CD4-positive, alpha-beta T cell treated with Interleukin-15 for 4 hours (primary cell): ENCODE measurements at places on chromosomes 1 and 21.

GRCh38 chr1:9239622-9240401 is 5.2 kb downstream of the H6PD start:
- DNase-seq = peak; percentile 34

- DNase-seq = peak; percentile 22
Observed at GRCh38 chr1:26887125-26887524, 3.0 kb downstream of the GPN2 start.

GRCh38 chr1:209611771-209612570 is 28.5 kb downstream of the CAMK1G start:
- DNase-seq = no peak

GRCh38 chr1:177645491-177646190 is 324.2 kb downstream of the SEC16B start:
- no peak for DNase-seq

GRCh38 chr1:31380181-31380580 is 7.3 kb upstream of the FABP3 start:
- no peak for DNase-seq

DNA sequence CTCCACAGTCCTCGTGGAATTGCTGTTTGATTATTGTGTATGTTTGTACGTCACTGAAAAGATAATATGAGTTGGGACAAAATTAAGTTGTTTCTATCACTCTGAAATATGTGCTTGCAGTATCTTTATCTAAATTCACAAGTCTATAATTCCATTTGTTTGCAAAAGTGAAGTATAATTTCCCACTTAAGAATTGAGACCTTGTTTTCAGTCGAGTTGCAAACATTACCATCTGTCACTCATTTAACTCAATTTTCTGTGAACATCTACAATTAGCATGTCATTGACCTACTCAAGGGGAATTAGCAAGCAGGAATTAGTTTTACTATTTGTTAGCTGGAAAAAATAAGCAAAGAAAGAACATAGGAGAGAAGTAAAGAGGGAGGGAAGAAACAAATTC is 195.8 kb downstream of the TPR start:
- DNase-seq = no peak
